Effector memory CD4-positive, alpha-beta T cell (primary cell): ENCODE measurements at places on chromosomes 11 and 22.

GRCh38 chr11:7427733-7428132, 57.6 kb upstream of the OLFML1 start:
- no peak for DNase-seq
- no peaks in the 10 kb centered on the region for H3K27me3 ChIP-seq
- no peak overlapping the region for H3K27ac ChIP-seq
- H3K4me3 ChIP-seq, result no peak overlapping the region
- no peaks in the 10 kb centered on the region for H3K36me3 ChIP-seq

DNA sequence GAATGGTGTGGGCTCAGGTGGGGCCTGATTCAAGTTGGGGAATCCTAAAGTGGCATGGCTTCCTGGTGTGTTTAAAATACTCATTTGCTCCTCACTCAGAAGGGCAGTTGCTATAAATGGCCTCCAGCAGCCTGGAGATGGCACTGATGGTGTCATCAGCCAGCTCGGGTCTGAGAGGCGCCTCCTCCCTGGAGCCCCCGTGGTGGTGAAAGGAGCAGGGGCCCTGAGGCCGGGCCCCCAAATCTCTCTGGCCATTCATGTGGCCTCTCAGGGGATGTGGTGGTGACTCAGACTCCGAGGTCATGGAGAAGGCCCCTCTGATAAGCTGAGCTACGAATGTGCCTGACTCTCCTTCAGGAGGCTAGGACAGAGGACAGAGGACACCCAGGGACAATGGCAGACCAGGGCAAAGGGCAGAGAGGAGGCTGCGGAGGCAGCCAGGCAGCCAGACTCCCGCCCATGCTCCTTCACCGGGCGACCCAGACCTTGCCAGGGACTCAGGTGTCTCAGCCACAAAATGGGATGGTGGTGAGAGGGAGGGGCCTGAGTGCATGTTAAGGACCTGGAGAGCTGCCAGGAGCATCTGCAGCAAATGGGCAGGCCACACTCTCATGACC, 129.2 kb downstream of the CTTN start:
- no peak overlapping the region for H3K4me3 ChIP-seq
- H3K36me3 ChIP-seq, result no peaks in the 10 kb centered on the region
- DNase-seq, result no peak
- no peaks in the 10 kb centered on the region for H3K27me3 ChIP-seq
- no peak overlapping the region for H3K27ac ChIP-seq
- H3K4me1 ChIP-seq, result no peaks in the 10 kb centered on the region

- H3K4me1 ChIP-seq, result no peaks in the 10 kb centered on the region
- H3K27me3 ChIP-seq, result no peaks in the 10 kb centered on the region
- DNase-seq, result no peak
- no peak overlapping the region for H3K27ac ChIP-seq
- no peaks in the 10 kb centered on the region for H3K36me3 ChIP-seq
Measured at GRCh38 chr22:22014285-22014659, 31.7 kb upstream of the TOP3B start.

GRCh38 chr11:110818032-110818687, 105.9 kb upstream of the ARHGAP20 start:
- H3K4me3 ChIP-seq, result no peak overlapping the region
- no peaks in the 10 kb centered on the region for H3K4me1 ChIP-seq
- no peak for DNase-seq
- no peak overlapping the region for H3K27ac ChIP-seq
- no peaks in the 10 kb centered on the region for H3K36me3 ChIP-seq
- H3K27me3 ChIP-seq, result no peaks in the 10 kb centered on the region

DNA sequence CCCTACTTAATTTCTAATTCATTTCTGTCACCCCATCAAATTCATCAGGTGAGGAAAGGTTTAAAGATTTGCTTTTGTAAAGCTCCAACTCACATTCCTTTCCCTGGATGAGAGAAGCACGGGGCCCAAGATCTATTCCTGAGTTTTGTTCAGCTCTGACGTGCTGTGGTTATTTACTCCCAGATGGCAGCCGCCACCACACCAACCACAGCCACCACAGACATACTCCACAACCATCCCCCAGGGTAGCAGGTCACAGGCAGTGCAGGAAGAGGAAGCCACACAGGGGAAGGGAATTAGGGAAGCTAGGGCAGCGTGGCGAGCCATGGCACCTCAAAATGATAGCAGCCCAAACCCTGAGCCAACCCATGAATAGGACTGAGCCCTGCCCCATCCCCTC, 63.5 kb upstream of the CSNK2A3 start:
- no peaks in the 10 kb centered on the region for H3K27me3 ChIP-seq
- no peak overlapping the region for H3K27ac ChIP-seq
- H3K4me1 ChIP-seq, result no peaks in the 10 kb centered on the region

DNA sequence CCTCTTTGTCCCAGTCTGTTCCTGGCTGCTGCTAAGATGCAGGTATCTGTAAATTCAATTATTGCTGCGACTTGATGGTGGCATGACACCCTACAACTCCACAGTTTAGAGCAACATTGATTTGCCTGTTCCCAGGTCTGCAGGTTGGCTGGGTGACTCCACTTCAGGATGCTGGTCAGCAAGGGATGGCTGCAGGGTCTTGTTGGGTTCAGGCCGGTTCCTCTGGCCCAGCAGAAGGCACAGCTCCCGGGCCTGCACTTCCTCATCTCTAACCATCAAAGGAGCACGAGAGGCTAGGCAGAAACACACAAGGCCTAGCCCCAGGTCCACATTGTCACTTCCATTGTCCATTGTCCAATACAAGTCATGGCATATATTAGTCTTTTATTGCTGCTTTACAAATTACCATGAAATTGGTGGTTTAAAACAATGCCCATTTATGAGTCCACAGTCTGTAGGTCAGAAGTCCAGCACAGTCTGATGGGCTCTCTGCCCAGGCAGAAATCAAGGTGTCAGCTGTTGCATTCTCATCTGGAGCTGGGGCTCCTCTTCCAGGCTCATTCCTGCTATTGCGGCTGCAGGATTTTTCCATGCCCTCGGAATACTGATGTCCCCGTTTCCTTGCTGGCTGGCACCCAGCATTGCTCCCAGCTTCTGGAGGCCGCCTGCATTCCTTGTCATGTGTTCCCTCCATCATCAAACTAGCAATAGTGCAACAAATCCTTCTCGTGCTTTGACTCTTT, 96.6 kb upstream of the LMO1 start:
- DNase-seq, result no peak
- H3K4me3 ChIP-seq, result no peak overlapping the region
- no peaks in the 10 kb centered on the region for H3K27me3 ChIP-seq
- H3K4me1 ChIP-seq, result no peaks in the 10 kb centered on the region

DNA sequence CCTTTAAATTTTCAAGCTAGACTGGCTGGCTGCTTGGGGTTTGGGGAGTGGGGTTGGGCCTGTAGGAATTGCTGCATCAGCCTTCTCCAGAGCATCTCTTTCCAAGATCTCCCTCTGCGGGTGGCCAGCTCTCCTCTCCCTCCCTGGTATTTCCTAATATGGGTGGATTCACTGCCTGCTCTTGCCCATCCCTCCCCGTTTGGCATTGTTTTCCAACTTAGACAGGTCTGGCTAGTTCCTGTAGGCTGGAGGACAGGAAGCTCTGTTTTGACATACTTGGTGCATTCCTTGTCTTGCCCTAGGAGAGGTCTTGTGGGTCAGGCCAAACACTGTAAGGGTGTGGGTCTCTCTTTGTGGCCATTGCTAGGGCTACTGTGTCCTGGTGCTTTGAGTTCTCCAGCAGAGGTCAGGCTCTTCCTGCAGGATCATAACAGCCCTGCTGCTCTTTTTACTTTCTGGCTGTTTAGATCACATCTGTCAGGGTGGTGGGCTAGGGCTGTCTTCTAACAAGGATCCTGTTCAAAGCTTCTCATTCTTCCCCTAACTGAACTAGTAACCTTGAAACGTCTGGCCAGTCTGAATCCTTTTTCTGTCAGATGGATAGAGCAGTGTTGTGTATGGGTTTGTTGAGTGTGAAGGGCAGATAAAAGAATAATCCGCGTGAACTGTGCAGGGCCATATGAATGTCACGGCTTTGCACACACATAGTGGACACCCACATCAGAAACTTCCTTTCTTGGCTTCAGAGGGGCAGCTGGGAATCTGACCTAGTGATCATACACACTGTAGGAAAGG, 18.3 kb upstream of the MICALL1 start:
- H3K27ac ChIP-seq, result no peak overlapping the region
- H3K4me3 ChIP-seq, result no peak overlapping the region
- DNase-seq, result no peak
- H3K4me1 ChIP-seq, result no peaks in the 10 kb centered on the region
